ENCODE measurements at places on chromosomes 3 and 15. TPM values are rescaled to one million over a fixed set of nuclear protein-coding genes. Genes with fewer than 3 reads are reported as not detected.

- no peak for DNase-seq
Measured at GRCh38 chr15:78419367-78419766, 18.6 kb upstream of the IREB2 start.

The SLC22A13 gene
- total RNA-seq = 0.22 TPM

The PCOLCE2 gene
- total RNA-seq = 42.2 TPM

DNA sequence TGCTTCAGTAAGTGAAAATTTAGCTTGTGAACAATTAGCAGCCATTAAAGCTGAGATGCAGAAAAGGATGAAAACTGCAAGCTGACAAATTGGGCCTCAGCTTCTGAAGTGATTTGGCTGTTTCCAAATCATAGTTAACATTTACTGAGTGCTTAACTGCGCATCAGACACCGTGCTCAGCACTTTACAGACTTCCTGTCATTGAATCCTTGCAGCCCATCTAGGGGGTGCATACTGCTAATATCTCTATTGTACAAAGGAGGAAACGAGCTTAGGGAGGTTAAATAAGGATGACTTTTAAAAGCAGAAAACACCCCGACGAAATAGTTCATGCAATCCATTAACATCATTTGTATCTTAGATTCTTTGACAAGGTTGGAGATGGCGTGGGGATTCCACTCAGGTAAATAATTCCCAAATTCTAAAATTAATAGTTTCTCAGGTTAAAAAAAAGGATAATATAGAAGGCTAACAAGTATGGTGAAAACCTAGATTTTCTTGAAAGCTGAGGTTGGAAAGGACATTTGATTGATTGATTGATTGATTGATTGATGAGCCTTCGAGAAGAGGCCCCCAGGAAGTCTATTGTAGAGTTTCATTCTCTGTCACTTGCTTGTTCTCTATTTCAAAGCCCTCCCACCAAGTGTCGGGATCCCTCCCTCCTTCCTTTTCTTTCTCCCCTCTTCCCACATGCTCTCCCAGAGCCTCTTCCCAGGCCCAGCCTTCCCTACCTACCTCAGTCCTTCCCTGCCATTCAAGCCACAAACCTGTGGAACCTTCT, 23.5 kb upstream of the EPHB3 start:
- peak; percentile 19 for DNase-seq

DNA sequence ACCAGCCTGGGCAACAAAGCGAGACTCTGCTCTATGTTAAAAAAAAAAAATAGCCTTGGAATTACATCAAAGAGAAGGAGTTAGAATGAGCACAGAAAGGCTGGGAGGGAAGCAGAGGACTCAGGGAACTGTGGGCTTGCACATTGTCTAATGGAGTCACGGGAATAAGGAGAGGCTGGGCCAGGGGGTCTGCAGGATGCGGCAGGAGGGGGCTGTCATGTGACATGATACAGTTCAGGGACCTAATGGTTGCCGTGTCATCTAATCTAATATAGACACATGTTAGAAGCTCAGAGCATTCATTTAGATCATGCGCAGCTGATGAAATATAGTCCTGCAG, 32.5 kb downstream of the GRK7 start:
- no peak for DNase-seq

The OCA2 gene
- not detected for total RNA-seq

DNA sequence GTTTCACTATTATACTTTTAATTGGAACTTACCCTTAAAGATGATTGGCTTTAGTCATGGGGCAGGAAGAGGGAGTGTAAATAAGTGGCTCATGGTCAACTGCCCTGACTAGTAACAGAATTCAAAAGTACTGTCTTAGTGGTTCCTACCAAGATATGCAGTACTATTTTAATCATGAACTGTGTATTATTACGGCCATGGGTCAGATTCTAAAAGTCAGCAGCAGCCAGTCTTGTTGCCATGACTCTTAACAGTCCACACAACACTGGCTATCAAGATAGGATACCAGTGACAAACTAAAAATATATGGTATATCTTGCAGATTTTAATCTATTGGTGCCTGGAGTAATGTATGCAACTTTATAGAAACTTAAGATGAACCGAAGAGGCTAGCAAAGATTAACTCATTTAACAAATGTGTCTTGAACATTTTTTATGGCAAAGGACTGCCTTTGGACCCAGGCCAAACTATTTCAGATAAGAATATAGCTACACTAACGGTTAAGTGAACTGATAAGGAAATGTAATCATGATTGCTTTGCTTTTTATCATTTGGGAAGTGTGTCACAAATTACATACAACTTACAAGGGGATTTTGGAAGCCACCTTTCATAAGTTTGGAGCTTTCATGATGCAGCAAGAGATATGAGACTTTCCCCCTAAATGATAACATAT, 163.7 kb downstream of the TCF12 start:
- no peak for DNase-seq

The PLXND1 gene
- total RNA-seq = 54.8 TPM

- no peak for DNase-seq
Measured at GRCh38 chr15:74389241-74390048, 22.0 kb upstream of the CYP11A1 start.

DNA sequence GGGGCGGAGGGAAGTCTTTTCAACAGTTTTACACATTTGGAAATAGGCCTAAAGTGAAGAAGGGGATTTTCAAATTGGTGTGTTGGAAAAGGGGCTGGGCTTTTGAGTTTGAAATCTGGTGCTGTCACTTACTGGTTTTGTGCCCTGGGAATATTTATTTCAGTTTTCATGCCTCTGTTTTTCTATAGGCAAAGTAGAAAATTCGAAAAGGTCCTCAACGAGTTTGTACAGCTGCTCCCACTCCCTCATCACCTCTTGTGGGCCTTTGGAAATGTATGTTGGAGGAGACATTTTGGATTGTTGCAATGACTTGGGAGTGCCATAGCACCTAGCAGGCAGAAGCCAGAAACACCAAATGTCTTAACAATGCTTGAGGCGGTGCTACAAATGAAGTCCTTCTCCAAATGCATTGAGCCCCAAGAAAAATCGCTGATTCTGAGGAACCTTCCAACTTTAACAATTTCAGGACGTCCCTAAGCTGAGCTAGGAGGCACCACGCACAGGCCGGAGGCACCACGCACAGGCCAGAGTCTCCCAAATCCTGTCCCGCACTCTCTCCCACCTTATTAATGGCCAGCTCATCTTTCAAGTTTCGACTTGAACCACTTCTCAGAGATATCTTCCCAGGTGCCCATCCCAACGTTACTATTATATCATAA, 639 bp upstream of the POLR2M start:
- no peak for DNase-seq

The SNX22 gene
- total RNA-seq = 1.5 TPM

The TPRG1 gene
- total RNA-seq = 2.2 TPM

DNA sequence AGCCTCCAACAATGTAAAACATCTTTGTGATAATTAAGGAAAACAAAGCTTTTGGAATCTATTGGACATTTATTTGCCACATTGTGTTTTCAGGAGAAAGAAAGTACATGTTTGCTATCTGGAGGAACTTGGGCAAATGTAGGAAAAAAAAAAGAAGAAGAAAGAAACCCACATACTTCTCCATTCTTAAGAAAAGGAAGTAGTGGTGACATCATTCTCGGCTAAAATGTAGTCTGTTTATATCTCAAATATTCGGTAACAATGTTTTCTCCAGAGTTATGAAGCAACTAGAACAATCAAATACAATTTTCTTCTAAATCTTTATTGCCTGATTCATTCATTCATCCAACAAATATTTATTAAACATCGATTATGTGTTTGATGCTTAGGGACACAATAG, 2.3 kb upstream of the TGFBR2 start:
- DNase-seq = no peak

DNA sequence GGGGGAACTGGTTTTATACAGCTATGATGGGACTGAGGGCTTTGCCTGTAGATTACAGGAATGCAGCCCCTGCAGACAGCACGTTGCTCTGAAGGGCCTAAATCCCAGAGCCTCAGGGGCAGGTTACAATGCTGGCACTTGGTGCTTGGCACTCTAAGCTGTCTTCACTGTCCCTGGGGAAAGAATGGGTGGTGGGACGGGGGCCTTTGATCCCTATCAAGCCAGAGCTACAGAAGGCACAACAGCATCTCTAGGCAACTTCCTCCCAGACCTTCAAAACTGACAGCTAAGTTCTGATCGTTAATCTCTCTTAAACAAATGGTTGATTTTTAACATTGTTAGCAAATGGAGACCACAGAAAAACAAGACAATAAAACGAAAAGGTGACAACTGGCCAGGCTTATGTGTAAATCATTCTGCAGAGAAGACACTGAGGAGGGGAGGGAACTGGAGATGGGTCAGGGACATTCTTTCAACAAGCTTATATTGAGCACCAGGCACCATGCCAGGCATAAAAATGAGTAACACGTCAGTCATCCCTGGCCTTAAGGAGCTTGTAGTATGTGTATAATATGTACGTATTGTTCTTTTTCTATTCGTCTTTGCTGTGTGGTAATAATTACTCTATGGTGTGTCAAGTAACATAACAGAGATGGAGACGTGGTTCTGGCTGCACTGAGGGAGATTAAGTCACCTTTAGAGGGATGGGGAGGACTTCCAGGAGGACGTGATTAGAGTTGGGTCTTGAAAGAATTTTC, 49.1 kb downstream of the CA12 start:
- no peak for DNase-seq

DNA sequence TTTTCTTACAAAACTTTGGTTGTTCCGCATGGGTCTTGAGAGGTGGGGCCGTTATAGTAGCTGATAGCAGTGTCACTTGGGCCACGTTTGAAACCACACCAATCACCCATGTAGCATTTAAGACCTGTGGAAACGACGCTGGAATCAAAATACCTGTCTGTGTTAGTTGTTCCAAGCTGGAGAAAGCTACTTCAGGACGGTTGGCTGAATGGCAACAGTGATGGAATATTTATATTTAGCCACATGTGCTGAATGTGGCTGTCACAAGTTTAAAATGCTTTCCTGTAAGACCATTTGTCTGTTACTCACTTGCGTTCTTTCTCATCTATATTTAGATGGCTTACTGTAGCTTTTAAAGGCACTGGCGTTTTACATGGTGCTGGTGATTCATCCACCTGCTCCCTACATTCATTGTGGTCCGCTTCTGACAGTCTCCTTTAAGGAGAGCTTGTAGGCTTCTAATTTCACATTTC, 1.4 kb downstream of the DNAJA4 start:
- peak; percentile 47 for DNase-seq

The FOXB1 gene
- total RNA-seq = not detected

DNA sequence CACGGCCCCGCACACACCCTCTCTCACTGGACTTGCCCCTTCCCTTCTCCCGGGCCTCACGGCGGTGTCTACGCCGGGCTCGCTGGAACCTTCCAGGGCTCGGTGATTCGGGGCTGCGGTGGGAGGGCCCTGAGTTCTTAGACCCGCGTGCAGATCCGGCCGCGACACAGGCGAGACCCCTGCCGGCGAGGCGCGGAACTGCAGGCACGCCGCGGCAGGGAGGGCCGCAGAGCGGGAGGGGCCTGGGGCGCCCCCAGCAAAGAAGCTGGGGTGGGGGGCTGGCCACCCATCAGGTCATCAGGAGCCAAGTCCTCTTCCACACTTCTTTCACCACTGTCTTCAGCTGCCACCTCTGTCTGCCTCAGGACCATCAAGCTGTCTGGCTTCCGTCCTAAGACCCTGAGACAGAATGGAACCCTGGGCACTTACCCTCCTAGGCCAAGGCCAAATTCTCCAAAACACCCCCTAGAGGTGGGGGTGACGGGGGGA, 164.5 kb downstream of the XXYLT1 start:
- DNase-seq = peak; percentile 90

The PLA2G4E gene
- total RNA-seq = 0.08 TPM

GRCh38 chr3:124685481-124685880, 44.8 kb upstream of the UMPS start:
- no peak for DNase-seq

- DNase-seq = no peak
Measured at GRCh38 chr3:61855211-61855610, 293.8 kb downstream of the PTPRG start.

GRCh38 chr15:57496946-57497869, 94.5 kb upstream of the MYZAP start:
- no peak for DNase-seq

DNA sequence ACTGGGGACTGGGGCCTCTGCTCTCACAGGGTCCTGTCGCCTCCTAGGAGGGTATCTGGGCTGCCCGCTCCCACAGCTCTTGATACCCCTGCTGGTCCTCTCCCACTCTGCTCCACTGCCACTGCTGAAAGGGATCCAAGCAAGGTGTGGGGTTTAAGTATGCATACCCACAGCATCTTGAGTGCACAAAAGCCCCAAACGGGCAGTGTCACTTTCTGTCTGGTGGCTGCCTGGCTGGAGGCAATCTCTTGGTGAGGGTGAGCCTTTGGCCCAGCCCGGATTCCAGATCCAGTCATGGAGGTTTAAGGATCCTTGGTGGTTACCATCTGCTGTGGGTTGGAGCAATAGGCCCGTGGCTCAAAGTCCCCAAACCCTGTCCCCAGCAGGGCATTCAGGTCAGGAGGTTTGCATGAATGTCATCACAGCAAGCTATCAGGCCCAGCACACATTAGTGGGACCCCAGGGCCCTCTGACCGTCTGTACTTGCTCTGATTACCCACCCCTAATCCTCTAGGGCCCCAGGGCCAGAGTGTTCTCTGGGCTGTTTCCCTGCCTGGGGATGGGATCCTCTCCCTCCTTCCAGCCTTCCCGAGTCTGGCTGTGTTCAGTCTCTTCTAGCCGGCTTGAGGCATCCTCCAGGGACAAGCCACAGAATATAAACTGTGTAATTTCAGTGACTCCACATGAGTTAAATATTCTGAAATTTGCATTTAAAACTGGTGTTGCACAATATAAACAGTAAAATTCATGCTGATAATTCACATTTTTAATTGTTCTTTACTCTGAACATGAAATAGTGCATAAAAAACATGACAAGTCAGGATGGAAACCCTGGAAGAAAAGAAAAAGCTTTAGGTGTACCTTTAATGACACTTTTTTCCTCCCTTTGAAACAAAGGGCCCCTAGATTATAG, 4.9 kb upstream of the TJP1 start:
- no peak for DNase-seq

DNA sequence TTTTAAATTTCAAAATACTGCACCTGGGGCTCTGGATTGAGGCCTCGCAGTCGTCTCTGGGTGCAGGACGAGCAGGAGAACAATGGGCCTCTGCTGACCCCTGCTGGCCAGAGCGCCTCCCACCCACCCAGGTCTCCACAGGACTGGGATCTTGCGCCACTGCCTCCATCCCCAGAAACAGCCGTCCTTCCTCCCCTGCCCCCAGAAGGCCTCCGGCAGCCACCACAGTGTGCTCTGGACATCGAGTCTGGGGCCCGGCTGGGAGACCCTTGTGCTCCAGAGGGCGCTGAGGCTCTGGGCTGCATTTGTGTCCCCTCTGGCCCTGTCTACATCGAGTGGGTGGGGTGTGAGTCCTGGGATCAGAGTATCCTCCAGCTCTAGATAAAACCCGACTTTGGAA, 6.7 kb upstream of the ACSBG1 start:
- DNase-seq = peak; percentile 90

All from cardiac septum (tissue), 1 donor.